Activated naive CD8-positive, alpha-beta T cell treated with anti-CD3 and anti-CD28 coated beads, Interleukin-2, amount 50 U/mL, for 24 hours (primary cell): ENCODE measurements at places on chromosomes 6 and 20.

GRCh38 chr6:28737750-28738395 lies 185.9 kb downstream of the TRIM27 start:
- no peak for DNase-seq

DNA sequence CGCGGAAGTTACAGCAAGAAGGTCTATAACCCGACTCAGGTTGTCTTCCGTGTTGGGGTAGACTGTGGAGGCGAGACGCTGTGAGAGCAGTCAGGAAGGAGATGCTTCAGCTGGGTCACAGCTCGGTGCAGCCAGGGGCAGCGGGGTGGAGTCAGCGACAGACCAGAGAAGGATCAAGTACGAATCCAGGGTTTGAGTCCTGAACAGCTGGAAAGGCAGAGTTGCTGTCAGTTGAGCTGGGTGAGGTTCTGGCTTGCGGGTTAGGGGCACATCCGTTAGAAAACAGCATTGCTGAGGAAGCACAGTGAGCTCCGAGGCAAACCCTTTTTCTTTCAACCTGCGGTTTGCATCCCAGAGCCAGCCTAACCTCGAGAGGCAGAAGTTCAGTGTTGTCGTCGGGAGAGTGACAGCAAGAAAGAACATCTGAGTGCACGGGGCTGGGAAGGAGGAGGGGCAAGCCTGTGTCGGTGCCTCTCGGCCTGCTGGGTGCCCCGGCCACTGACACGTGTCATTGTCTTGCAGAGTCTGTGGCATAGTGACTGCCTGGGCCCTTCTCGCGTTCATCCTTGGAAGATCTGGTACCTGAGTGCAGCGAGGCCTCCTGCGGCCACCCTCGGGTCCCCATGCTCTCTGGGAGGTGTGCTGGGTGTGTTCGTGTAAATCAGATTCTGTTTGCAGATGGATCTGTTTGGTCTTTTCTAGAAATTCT lies 20.0 kb downstream of the PNLDC1 start:
- peak; percentile 18 for DNase-seq

GRCh38 chr20:1883986-1884385 lies 11.2 kb upstream of the SIRPA start:
- DNase-seq = no peak

GRCh38 chr6:115870464-115870863 lies 190.2 kb downstream of the FRK start:
- DNase-seq = no peak

DNA sequence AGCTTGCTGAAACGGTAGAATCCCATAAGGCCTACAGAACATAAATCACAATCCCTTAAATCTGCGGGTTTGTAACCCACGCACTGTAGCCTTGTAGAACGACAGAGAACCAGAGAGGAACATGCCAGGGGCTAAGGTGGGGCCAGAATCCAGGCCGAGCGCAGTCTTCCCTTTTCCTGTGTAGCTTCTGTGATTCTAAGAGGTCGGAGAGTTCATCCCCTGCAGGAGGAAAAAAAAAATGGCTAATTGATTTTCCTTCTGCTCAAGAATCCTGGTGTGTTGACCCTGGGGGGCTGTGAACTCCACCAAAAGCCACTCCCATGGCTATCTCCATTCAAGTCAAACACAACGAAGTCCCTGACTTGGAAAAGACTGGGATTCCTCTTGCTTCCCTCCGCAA lies 96.3 kb downstream of the SPTLC3 start:
- no peak for DNase-seq

- DNase-seq = no peak
These were observed 736.6 kb downstream of the EPHA7 start for GRCh38 chr6:92682516-92683398.

DNA sequence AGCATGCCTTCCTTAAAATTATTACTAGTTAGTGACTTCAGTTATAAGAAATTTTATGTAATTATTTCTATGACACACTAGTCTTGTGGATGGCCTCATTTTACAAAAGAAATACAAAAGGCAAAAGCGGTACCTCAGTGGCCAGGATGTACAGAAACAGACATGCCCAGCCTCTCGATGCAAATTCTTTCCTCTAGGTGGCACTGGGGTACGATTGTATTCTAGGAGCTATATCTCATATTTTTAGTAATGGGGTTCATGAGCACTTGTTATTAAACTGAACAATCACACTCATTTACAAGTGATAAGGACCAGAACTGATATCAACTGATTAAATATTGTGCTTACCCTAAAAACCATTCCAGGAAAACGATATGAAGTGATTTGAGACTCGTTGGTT lies 59.8 kb downstream of the SOD2 start:
- DNase-seq = no peak
